ENCODE measurements at places on chromosomes 7 and 10.

GRCh38 chr10:59271160-59271559 is 91.2 kb downstream of the FAM13C start:
- no peak for DNase-seq

- no peak for DNase-seq
Observed at GRCh38 chr10:69745698-69746097, 56.0 kb upstream of the COL13A1 start.

GRCh38 chr7:77532247-77532646 is 4.8 kb upstream of the PTPN12 start:
- no peak for DNase-seq

- DNase-seq, result no peak
Observed at GRCh38 chr7:139876622-139877283, 47.7 kb downstream of the TBXAS1 start.

DNA sequence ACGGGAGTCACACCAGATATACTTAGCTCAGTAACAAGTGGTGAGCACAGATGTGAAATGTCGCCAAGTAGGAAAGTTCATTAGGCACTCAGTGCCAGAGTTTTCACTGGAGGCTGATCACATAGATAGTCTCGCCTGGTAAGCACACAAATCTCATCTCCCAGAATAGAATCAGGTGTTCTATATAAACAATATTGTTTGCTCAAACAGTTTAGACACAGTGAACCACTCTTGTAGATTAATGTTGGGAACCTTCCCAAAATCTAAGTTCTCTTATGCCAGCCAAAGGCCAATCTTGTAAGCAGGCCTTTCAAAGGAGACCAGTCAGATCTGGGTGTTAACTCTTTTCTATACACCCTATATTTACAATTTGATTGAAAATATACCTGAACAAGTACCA is 716.5 kb upstream of the GRM3 start:
- DNase-seq, result no peak

GRCh38 chr10:82742478-82742877 is 867.5 kb downstream of the NRG3 start:
- no peak for DNase-seq

DNA sequence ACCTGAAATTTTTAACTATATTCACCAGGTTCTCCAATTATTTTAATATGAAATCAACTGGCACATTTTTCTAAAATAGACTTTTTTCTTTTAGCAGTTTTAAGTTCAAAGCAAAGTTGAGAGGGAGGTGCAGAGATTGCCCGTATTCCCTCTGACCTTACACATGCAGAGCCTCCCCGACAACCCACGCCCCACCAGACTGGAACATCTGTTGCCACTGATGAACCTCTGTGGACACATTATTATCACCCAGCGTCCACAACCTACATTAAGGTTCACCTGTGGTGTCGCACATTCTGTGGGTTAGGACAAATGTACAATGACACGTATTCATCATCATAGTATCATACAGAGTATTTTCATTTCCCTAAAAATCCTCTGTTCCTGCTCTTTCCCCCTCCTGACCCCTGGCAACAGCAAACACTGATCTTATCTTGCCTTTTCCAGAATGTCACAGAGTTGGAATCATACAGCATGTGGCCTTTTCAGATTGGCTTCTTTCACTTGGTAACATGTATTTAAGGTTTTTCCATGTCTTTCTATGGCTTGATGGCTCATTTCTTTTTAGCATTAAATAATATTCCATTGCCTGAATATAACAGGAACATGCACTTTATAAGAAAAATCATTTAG is 37.1 kb downstream of the COBL start:
- DNase-seq, result no peak

DNA sequence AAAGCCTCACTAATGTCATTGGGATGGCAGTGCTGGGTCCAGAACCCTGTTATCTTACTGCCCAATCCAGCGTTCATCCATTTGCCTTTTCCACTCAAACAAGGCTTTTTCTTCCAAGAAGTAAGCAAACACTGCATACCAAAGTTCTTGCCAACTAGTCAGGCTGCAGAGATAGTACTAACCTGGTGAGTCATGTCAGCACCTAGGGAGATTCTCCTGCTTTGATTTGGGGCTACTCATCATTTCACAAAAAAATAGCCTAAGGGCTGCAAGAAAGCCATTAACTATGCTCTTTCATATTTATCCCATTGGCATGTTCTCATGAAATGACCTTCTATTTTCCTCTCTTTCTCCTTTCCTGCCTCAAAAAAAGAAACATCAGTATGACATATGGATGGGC is 142.6 kb downstream of the TWIST1 start:
- DNase-seq, result no peak

GRCh38 chr7:81725003-81725811 is 44.6 kb downstream of the HGF start:
- DNase-seq, result no peak

GRCh38 chr7:116356333-116356965 is 143.1 kb upstream of the CAV2 start:
- DNase-seq, result no peak

DNA sequence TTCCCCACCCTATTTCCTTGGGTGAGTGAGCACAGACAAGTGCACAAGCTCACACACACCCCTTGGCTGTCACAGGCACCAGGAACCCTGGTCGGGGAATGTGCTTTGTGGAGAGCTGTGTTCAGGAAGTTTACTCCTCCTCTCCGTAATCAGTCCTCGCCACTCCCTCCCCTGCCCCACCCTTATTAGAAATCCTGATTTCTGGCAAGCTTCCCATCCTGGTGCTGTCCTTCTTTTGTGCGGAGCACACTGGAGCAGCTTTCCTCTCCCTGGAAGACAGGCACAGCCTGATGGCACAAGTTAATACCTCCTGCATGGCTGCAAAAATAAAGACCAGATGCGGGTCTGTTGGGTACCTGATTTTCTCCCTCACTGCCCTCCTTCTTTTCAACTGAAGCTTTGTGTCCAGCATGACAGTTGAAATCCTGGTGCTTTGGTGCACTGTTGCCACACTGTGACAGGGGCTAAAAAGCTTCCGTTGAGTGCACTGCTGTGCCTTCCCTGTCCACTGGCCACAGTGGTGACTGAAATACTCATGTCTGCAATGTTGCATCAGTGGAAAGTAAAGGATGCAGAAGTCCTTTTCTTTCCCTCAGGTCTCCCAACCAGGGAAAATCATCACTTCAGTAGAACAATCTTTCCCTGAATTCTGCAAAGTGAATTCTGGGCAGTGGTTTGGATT is 55.0 kb downstream of the LRRC4 start:
- DNase-seq, result no peak

DNA sequence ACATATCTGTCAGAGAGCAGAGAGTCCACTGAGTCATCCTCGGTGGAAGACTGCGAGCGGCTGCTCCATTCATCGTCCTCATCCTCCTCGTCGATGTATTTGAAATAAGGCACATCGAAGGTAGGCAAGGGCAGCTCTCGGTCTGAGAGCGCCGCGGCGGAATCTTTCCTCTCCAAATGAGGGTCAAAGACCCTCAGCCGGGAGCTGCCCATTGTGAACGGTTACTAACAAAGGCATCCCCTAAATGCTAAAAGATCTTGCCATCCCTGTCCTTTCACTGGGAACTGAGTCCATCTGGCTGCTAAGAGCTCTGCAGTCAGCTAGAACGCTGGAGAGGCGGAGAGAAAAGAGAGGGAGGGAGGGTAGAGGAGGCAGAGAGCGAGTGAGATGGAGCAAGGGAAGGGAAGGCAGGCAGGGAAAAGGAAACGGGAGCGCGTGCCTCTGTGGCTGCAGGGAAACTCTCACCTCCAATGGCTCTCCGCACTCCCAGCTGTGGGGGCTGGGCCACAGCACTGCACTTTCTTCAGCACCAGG is 163.4 kb downstream of the RAPGEF5 start:
- peak; percentile 62 for DNase-seq

GRCh38 chr7:127838816-127839415 is 186.9 kb downstream of the SND1 start:
- DNase-seq, result no peak

GRCh38 chr10:71648933-71649320 is 70.7 kb downstream of the C10orf105 start:
- no peak for DNase-seq

DNA sequence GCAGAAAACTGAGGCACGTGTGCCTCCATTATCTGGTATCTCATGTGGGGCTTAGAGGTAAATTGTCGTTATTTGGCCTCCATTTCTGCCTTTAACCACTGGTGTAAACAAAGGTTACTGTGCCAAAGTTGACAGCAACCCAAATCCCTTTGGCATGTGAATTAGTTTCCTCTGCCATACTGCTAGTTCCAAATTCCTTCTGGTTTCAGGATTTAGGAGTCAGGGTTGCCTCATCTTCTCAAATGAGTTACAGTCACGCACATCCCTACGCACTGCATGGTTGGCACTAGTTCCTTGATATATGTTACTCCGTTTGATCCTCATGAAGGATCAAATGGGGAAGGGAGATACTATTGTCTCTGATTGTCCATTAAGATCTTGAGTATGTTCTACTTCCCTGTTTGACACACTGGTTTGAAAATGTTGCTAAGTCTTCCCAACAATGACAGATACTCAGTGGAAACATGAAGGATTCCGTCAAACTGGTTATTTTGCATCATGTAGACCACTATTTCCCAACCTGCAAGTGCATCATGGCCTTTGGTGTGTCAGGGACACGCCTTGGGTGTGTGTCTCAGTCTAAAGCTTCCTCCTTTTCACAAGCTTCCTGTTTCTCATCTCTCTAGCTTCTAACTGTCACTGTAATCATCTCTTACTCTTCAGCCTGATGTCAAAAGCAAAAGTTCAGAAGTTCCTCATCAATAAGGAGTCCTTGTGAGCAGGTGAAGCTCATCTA is at the start of gene LIPN:
TSS of gene LIPN (plus strand) at position 655 of the 736 bp plus-strand sequence. CDS start 1,386 bp downstream, outside the sequence.
- DNase-seq, result no peak

DNA sequence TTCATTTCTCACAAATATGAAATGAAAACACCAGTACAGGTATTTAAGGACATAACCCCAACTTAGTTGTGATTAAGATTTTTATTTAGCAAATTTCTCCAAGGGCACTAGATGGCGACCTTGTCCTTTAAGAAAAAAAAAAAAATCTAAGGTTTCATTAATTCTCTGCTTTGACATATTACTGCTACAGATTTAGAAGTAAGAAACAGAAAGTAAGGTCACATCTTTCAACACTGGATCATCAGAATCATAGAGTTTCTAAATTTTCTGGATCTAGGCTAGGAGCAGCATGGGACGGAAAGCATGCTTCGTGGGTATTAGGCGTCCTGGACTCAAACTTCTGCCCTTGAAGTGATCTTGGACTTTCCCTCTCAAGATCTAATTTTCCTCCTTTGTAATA is 85.5 kb upstream of the PRKG1 start:
- DNase-seq, result no peak

DNA sequence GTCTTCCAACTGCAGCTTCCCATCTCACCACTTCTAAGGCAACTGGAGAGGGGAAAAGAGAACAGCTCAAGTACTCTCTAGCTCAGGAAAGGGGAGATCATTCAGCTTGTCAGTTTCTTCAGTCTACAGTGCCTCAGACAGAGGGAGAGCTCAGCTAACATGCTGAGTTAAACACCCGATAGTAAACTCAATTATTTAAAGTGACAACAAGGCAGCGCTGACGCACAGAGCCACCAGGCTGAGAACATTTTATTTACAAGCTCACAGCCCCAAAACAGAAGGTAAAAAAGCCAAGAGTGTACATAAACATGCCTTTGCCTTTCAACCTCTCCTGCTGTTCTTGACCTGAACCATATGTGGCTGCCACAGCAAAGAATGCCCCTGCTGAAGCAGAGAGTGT is 10.1 kb upstream of the CUZD1 start:
- DNase-seq, result no peak

DNA sequence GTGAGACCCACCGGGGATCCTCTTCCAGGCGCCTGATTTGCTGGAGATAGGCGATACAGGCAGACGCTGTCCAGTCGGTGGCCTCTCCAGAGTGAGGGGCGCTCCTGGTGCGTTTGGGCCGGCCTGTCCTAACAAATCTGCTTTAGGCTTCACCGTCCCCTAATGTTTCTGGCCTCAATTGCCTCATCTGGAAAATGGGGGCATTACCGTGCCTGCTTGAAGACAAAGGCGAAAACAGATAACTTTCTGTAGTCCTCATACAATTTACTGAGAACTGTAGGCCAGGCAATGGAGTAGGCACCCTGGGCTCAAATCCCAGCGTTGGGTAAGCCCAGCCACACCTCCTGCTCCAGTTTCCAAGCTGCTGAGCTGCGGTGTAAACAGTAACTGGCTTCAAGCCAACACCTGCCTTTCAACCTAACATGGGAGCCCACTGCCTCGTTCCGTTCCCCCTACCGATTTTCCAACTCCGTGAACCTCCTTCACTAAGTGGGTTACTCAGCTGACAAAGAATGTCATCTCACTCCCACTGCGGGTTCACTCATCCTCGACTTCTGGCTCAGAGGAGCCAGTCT is 589 bp upstream of the ZFAND4 start:
- peak; percentile 8 for DNase-seq
